Fibroblast of skin of left quadriceps (primary cell): ENCODE measurements at places on chromosomes 4 and X.
A peak's percentile ranks its signal among the peaks of the same experiment; 100 is the strongest.

DNA sequence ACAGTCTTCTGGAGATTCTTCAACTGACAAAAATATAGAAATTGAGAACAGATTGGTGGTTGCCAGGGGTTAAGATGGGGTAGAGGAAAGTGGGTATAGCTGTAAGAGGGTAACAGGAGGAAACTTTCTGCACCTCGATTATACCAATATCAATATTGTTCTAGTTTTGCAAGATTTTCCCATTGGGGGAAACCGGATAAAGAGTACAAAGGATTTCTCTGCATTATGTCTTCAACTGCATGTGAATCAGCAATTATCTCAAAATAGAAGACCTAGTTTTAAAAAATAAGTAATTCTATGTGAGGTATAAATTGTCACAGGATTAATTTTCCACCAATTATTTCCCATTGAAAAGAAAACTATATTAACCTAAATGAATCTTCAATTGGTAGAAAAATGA lies 65.7 kb downstream of the LRBA start:
- DNase-seq, result no peak

DNA sequence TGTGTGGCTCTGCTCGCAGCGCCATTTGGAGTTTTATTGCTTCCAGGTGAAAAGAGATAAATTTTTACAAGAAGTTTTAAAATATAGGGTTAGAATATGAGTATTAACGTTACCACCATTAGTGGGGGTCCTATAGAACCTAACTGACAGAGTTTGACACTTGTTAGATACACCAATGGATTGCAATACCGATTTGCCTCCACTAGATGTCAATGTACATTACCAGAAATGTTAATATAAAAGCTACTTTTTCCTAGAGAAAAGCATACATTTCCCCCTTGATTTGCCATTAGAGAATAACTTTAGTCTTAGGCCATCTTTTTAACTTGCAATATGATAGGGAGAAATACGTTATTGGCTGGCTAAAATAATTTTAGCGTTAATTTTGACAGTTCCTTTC lies 108.4 kb downstream of the LINC00632 start:
- peak; percentile 5 for DNase-seq

- no peak for DNase-seq
Observed at GRCh38 chr4:112736718-112737135, 99.8 kb downstream of the LARP7 start.

DNA sequence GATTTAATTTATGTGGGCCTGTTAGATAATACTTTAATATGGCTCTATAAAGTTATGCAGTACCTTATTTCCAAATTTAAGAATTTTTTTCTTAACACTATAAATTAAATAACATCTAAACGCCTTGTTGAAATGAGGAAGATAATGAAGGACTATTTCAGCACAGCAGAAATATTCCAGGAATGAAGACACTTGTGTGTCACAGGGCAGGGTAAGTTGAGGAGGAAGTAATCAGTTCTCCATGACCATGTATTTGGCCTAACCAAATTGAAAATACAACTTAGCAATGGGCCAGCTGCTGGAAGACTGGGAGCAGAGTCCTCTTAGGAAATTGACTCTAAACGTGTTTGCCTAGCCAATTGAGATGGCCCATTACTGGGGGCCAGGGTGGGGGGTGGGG lies 16.9 kb downstream of the CXCL3 start:
- no peak for DNase-seq

DNA sequence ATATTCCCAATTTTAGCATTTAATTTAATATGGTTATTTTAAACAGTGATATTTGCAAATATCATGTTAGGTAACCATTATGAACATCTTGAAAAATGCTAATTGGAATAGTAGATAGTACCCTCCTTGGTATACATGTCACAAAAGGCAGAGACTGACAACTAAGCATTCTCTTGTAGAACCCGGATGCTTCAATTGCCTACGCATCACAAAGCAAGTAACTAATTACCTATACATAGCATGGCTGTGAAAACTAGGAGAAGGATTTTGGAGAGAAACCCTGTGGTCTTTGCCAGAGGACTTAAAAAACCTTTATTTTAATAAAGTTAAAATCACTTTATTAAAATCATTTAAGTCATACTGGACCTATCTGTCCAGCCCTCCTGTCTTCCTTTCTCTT lies 764.1 kb upstream of the TENM3 start:
- DNase-seq, result no peak

DNA sequence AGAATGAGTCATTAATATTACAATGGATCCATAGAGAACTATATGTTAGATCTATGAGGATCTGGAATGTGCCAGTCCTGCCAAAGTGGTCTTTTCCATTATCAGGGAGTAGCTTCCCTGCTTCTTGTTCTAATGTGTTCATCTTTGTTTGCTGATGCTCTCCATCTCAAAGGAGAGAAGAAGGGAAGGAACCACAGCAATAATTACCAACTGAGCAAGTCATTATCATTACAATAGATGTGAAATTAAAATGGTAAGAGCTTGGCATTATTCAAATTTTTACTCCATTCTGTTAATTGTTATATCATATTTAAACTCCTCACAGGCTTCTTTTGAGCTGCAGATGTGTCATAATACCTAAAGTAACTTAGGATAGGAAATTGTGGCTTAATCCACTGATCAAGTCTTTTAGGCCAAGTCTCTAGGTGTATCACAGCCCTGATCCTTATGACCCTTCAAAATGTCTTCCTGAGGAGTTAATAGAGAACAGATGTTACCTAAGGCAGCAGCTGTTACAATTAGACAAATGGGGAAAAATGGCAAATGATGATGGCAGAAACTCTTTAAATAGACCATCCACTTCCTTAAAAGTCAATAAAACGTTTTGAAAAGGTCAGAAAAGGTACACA lies 1492.7 kb upstream of the IGFBP7 start:
- no peak for DNase-seq

- DNase-seq, result no peak
Observed at GRCh38 chrX:5084279-5084678, 1144.4 kb downstream of the NLGN4X start.

GRCh38 chr4:183507925-183508696 lies 3.3 kb downstream of the ING2 start:
- no peak for DNase-seq

DNA sequence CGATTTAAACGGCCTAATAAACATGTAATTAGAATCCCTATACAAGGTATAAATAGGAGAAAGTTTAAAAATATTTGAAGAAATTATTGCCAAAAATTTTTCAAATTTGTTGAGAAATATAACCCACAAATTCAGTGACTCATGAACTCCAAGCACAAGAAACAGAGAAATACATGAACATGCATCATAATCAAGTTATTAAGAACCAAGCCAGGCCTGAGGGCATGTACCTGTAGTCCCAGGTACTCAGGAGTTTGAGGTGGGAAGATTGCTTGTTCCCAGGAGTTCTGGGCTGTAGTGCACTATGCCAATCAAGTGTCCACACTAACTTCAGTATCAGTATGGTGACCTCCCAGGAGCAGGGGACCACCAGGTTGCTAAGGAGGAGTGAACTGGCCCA lies 341.9 kb downstream of the CAMK2D start:
- no peak for DNase-seq
